ENCODE measurements at places on chromosomes 6 and 20.
A peak's percentile ranks its signal among the peaks of the same experiment; 100 is the strongest.

DNA sequence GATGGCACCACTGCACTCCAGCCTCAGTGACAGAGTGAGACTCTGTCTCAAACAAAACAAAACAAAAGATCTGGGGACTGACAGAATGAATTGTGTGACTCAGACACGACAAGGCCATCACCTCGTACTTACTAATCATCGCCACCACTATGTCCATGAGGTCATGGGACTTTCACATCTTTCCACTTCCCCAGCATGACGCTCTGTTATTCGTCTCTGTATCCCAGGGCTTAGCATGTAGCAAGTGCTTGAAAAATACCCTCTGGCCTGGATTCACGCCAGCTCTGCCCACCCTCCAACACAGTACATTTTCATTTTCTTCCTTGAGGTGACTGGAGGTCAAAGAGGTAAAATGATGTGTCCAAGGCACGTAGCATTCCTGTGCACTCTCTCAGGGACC, 27.8 kb downstream of the FGD2 start:
- no peak for DNase-seq

- no peak for DNase-seq
Measured at GRCh38 chr6:78511009-78511408, 356.3 kb upstream of the IRAK1BP1 start.

GRCh38 chr6:163347021-163347446, 67.5 kb upstream of the QKI start:
- no peak for DNase-seq

GRCh38 chr20:2179949-2180348, 78.3 kb downstream of the STK35 start:
- no peak for DNase-seq

- no peak for DNase-seq
Measured at GRCh38 chr6:37155394-37156312, 14.3 kb upstream of the PIM1 start.

DNA sequence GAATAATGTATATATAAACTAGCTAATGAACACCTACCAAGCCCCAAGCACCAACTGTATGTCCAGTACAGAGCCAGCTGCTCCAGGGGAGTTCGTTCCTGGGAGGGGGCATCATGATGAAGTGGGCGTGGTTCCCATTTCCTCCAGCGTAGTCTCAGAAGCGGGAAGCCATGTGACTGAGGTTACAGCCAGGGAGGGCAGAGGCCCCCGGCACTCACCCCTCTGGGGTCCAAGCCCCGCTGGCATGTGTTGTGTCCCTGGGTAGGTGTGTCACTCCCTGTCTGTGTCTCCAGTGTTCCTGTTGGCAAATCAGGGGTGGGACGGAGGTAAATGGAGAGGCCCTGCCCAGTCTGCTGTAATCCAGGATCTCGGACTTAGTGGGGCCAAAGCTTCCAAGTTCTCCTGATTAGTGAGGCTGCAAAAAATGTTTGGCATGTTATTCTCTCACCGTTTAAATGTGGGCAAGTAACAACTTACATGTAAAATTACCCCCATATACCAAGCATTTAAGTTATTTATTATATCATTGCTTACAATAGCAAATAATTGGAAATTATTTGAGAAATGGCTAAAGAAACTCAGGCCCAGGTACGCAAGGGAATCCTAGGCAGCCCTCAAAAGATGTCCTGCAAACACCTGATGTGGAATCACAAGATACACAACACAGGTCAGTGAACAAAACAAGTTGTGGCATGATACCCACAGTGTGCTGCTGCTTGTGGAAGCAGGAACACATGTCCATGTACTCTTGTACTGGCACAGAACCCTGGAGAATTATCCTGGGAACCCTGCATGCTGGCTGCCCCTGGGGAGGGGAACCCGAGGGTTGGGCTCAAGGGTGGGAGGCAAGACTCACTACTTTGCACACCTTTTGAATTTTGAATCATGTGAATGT, 22.2 kb downstream of the FAM110A start:
- DNase-seq = no peak

- no peak for DNase-seq
Measured at GRCh38 chr6:32741031-32741960, at the start of gene HLA-DQA2. Gene HLA-DQA2, plus strand, starts transcription at chr6:32741391. Its CDS starts 53 bp downstream, at chr6:32741444.

DNA sequence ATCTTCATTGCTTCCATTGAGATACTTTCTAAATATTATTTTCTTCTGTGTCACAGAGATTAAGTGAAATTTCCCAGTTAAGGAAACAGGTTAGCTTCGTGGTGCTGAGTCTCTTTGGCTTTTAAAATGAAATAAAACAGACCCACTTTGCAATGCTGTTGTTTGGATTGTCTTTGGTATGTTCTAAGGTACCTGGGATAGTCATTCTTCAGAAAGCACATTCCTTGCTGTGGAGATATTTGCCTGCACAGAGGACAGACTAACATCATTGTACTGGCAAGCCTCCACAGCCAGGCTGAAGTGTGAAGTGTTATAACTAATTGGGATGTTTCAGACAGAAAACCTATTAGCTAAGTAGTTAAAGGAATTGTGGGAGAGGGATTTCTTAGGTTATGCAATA, 148.8 kb upstream of the EPHA7 start:
- DNase-seq = no peak

- no peak for DNase-seq
Measured at GRCh38 chr6:71496018-71496721, 207.6 kb downstream of the OGFRL1 start.

GRCh38 chr6:42165016-42165415, 8.1 kb upstream of the GUCA1A start:
- no peak for DNase-seq

DNA sequence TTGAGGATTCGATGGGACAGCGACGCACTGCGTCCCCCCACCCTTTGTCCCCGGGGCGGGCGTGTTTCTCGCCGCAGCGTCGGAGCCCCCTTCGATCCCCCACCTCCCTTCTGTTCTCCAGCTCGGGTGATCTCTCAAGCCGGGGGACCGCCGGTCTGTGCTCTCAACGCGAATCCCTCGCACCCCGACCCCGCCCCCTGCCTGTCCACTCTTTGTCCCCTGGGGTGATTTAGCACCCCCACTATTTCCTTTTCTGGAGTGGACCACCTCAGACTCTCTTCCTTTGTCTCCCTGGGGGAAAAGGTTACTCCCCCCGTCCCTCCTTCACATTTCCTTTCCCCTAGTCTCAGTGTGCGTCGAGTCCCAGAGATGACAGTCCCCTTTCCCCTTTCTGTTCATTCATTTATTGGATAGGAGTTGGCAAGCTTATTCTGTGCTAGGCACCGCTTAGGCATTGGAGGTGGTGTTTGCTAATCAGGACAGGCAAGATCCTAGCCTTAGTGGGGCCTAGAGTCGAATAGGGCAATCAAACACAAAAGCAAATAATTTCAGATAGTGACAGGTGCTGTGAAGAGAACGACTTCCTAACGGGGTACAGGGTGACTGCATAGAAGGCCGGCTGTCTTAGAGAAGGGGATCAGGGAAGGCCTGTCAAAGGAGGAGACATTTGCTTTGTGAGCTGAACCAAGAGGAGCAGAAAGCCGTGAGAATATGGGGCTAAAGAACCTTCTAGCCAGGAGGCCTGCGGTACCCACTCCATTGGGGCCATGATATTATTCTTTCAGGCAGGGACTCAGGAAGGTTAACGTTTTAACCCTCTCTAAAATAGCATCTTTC, 741 bp downstream of the PTPN1 start:
- DNase-seq = no peak

- no peak for DNase-seq
Measured at GRCh38 chr6:147149092-147149491, 55.1 kb upstream of the STXBP5 start.

- no peak for DNase-seq
Measured at GRCh38 chr6:140070846-140071473, 696.5 kb upstream of the CITED2 start.

GRCh38 chr6:127811900-127812570, 88.8 kb downstream of the THEMIS start:
- DNase-seq = no peak

DNA sequence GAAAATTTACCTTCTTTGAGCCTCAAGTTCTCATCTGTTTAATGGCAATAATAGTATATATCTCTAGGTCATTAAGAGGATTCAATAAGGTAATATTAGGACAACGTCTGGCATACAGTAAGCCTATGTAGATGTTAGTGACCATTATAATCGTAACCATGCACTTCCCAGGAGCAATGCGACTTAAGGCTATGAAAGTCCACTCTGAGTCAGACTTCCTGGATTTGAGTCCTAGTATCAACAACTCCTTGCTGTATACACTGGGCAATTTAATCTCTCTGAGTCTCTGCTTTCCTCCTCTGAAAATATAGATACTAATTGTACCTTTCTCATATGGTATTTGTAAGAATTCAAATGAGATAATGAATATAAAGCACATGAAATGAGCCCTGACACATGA, 168.1 kb upstream of the HDDC2 start:
- DNase-seq = no peak

DNA sequence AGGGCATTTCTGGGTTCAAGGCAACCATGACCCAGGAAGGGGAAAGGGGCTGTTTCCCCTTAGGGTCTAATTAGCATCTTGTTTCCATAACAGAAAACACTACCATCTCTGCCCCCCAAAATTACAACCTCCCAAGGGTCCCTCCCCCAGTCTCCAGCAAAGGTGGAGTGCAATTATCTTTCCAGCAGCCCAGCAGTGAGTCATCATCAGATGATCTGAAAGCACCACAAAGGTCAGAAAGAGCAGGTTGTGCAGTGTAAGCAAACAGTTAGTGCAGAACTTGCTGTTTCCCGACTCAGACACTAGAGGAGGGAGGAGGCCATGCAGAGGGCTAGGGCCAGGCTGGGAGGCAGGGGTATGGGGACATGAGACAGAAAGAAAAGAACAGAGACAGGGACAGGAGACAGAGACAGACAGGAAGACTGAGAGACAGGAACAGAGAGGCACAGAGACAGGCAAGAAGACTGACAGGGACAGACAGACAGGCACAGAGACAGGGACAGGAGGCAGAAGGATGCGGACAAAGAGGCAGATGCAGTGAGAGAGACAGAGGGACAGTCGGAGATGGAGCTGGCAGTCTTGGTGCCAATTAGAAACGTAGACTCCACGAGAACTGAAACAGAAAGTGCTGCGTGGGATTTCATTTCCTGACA, 62.5 kb downstream of the PYGB start:
- DNase-seq = no peak

DNA sequence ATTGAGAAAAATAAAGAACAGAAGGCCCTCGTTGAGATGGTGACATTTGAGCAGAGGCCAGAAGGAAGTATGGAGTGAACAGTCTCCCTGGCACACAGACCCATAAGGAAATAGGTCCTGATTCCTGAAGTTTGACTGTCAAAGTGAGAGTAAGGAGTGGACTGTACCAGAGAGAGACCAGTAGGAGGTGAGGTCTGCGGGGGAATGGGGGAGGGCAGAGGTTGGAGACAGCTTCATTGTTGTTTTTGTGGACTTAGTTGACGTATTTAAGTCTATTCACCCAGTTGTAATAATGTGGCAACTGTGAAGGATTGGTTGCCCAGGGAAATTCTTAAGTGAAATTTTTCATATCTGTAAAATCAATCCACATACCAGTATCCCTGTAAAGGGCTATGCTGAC, 110.7 kb downstream of the TFAP2B start:
- DNase-seq = no peak

DNA sequence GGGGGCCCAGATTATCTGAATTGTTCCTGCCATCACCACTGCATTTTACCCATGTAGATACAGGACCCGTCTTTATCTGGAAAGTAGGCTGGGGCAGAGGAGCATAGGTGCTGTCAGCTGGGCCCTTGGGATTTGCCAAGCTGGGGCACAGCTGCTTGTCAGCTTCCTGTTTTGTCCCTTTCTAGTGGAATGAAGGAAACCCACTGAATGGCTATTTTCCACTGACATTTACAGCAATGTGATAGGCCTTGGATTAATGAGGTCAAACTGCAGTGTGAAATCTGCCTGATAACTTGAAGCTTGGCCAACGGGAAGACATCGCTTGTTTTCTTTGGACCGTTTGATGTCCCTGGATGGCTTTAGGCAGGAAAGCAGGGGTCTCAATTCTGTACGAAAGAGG, 6.7 kb downstream of the PPP1R16B start:
- DNase-seq = no peak

GRCh38 chr20:54220722-54221121, 12.8 kb downstream of the PFDN4 start:
- no peak for DNase-seq

- no peak for DNase-seq
Measured at GRCh38 chr6:69096681-69097080, 461.6 kb downstream of the ADGRB3 start.

- no peak for DNase-seq
Measured at GRCh38 chr6:113365191-113365590, 492.0 kb upstream of the MARCKS start.

DNA sequence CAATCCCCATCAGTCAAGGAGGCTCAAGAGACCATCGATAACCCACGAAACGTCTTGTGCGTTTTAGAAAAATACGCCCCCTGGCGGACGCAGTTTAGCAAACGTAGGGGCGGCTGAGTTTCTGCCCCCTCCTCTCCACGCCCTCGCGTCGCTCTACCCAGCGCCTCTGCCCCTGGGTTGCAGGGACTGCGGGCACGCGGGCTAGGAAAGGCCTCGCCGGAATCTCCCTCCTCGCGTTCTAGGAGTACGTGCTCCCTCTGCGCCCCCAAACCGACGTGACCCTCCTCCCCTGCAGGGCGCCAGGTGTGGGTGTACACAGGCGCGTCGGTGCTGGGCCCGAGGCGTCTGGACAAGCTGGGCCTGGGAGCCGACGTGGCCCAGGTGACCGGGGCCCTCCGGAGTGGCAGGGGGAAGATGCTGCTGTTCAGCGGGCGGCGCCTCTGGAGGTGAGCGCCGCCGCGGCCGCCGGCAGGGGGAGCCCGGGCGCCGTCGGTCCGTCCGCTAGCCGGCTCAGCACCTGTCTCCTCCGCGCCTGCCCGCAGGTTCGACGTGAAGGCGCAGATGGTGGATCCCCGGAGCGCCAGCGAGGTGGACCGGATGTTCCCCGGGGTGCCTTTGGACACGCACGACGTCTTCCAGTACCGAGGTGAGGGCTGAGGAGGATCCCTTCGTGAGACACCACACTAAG, 5.3 kb downstream of the MMP9 start:
- peak; percentile 70 for DNase-seq

DNA sequence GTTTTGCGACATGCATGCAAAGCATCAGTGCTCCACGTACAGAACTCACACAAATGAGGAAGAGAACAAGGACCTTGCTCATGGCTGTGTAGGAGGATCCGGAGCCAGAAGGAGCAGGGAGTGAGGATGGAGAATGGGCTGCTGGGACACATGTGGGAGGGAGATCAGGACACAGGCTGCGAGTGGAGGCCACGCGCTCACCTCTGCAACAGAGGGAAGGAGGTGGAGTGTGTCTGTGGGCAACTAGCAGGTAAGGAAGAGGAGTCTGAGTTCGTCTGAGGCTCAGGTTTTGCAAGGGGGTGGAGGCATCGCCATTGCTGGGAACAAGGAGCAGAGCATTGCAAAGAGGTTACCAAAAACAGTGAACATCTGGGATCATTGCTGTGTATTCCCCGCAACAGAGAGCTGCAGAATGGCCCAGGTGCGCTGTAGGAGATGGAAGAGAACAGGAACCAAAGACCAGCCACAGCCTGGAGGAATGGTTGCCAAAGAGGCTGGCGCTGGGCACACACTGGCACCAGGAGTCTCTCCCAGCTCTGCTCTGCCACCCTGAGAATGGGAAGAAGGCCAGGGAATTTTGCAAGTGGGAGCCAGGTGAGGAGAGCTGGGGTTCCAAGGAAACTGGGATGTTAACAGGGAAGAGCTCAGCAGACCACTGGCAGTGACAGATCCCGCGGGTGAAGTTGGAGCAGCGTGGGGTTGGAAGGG, 90.0 kb upstream of the RPS6KA2 start:
- no peak for DNase-seq
